ENCODE measurements at places on chromosomes 1 and 21.

GRCh38 chr21:45558044-45558721 lies 15.9 kb upstream of the SLC19A1 start:
- no peak for DNase-seq

- no peak for DNase-seq
These were observed 19.0 kb upstream of the DOCK7 start for GRCh38 chr1:62706985-62707743.

DNA sequence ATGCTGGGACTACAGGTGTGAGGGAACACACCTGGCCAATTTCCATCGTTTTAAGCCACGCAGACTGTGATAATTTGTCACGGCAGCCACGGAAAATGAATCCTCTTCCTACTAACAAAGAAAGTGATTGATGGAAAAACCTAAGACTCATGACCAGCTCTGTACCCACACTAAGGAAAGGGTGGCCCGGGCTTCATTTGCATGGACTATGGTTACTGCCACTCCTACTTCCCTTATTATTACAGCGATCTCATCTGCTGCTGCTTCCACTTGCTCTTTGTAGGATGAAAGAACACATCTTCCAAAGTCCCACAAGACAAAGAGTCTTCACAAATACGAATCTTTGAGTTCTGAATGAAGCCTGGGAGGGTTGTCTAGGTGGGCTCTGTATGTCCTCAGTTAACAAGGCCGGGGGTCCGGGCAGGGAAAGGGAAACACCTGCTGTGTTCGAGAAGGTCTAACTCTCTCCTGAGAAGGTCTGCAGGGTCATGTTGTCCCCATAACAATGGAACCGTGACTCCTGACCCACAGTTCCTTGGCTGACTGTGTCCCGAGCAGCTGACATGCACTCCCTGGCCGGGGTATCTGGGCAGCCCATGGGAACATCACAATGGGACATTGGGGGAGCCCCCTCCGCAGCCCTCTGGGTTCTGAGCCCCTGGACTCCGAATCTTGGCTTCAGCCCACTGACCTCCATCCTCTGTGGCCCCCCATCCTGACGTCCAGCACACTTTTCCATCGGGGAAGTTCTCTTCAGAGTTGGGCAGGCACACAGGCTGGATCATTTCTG lies 13.3 kb upstream of the TFF1 start:
- no peak for DNase-seq

GRCh38 chr1:19936061-19936750 lies 12.8 kb upstream of the PLA2G2E start:
- no peak for DNase-seq

GRCh38 chr1:160344241-160344640 lies 1.1 kb downstream of the NCSTN start:
- no peak for DNase-seq

GRCh38 chr1:238153939-238154338 lies 263.2 kb upstream of the ZP4 start:
- no peak for DNase-seq

DNA sequence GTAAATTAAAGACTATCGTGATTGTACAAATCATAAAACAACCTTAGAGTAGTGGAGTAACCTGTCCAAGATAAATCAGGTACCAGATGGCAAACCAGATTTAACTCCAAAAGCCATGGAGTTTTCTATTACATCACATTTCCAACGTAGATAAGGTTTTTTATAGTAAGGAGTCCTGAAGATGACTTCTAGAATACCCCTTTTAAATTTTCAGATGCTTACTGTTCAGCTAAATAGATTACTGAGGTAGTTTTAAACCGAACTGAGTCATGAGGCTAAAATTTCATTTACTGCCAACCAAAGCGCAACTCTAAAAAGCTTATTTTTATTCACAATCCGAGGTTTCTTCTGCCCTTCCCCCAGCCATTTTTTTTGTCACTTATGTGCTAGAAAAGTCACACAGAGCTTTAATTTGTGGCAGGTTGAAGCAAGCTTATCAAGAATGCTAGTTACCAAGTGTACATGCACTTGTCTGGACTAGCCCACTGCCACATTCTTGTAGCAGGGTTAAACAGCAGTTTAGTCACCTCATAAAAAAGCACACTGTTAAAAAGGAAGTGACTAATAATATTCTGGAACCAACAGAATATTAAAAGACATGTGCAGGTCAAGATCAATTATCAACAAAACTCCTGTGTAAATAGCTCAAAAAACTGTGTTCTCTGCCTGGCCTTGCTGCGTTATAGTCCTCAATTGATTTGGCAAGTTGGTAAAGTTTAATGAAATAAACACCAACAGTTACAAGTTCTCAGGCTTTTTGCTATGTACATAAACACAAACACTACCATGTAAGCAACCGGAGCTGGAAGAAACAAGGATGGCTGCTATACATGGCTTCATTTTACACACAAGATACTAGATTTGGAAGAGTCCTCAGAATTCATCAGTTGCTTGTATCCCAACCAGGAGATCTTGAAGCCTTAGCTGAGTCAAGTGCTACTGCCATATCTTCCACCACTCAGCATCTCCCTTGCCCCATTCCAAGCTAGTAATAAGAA lies 180.3 kb upstream of the DMRTA2 start:
- no peak for DNase-seq

GRCh38 chr1:98314601-98315000 lies 346.9 kb upstream of the SNX7 start:
- DNase-seq = no peak

GRCh38 chr1:206506405-206507283 lies 687 bp upstream of the RASSF5 start:
- no peak for DNase-seq

DNA sequence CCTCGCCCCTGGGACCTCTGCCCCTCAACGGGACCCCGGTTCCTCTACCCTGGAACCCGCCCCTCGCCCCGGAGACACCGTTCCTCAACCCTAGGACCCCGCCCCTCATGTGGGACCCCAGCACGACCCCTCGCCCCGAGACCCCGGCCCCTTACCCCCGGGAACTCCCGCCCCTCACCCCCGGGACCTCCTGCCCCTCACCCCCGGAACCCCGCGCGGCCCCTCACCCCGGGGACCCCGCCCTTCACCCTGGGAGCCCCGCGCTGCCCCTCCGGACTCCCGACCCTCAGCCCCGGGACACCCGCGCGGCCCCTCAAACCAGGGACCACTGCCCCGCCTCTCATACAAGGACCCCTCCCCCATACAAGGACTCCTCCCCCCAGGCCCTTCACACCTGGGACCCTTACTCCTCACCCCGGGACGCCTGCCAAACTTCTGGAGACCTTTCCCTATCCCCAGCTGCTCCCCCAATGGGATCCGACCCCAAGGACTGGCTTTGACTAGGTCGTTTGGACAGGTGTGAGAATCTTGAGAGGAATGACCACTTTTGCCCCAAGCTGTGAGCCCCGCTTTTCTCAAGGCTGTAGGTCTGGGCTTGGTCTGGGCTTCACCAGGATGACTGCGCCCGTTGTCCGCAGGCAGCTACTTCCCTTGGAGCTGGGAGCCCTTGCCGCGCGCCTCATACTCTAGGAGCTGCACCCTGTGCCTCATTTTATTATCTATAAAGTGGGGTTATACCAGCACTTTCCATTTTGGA lies 843 bp downstream of the DIP2A start:
- no peak for DNase-seq

DNA sequence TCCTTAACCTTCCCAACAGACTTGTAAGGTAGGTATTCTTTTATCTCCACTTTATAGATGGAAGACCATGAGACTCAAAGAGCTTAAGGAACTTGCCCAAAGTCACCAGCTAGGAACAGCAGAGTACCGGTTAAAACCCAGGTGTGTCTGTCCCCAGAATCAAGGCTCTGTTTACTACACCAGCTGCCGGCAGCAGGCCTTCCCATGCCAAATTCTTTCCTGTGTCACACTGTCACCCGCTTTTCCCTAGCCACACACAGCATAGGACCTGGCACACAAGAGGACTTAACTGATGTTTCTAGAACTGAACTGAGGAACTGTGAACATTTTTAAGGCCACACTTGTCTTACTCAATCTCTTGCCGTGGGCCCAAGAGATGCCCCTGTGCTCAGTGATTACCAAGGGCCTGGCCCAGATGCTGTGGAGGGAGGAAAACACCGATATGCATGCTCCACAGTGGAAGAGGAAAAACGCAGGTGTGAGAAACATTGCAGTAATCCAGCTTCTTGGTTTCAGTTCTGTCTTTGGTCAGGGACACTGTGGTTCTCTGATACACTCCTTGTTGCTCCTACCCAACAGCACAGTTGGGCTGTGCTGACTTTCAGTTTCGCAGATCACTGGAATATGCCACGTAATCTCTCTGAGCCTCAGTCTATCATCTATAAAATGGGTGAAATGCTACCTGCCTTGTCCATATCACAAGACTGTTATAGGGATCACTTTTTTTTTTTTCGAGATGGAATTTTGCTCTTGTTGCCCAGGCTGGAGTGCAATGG lies 13.9 kb upstream of the LY9 start:
- no peak for DNase-seq

- DNase-seq = no peak
These were observed 11.2 kb downstream of the ALX3 start for GRCh38 chr1:110059133-110059863.

DNA sequence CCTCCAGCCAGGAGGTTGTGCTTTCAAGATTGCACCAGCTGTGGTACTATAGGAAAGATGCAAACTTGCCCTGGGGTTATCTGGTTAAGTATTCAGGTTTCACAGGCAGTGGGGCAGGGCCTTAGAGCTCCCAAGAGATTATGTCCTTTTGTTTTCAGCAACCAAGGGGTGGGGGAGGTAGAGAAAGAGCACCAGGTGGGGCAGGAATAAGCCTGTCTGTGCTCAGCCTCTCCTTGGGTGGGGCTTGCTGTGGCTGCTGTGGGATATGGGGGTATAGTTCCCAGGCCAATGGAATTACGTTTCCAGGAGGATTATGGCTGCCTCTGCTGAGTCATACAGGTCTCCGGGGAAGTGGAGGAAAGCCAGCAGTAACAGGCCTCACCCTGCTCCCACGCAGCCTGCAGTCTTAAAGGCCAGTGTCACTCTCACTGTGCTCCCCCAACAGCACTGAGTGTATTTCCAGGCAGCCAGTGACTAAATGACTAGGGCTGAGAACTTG lies 508.6 kb downstream of the RWDD3 start:
- DNase-seq = no peak

GRCh38 chr1:110094931-110095654 lies 17.1 kb upstream of the UBL4B start:
- DNase-seq = no peak

GRCh38 chr1:156693848-156694689 lies 11.3 kb downstream of the CRABP2 start:
- DNase-seq = no peak

DNA sequence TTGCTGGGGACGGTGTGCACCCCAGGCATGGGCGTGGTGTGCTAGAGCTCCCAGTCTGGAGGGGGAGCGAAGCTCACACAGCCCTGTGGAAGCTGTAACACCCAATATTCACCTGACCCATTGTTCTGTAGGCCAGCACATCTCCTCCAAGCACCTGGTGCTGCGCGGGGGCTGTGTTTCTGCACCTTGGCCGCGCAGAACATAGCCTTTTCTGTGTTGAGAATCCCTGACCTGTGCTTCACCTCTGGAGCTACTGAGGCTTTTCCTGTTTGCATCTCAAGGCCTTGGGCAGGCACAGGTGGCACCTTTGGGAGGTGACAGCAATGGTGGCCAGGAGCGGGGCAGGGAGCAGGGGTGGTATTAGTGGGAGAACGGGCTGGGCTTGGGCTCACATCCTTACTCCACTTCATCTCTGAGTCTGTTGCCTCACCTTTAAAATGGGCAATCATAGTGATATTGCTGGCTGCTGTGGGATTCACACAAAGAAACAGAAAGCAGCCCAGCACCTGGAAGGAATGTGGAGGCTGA lies 343.9 kb upstream of the AJAP1 start:
- DNase-seq = no peak

DNA sequence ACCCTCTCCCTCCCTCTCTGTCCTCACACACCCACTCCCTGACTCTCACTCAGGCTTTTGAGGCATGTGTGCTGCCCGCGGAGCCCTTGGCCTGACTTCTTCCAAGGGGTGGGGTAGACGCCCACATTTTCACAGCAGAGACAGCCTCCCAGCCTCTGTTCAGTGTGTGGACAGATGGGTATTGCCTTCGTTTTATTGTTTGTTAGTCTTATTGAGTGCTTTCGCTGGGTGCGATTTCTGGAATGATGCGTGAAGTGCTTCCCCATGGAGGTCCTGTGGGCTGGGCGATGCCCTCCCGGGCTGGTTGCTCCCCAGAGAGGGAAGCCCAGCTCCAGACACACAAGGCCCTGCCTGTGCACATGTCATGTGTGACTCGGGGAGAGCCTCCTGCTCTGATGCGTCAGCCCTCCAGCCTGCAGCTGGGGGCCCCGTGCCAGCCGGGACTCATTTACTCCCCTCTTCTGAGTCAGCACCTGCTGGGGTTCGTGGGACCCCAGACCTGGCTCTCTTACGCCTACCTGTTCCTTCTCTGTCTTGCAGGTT lies 14.7 kb downstream of the PDXK start:
- DNase-seq = no peak

- DNase-seq = no peak
These were observed 78.8 kb upstream of the ABCD3 start for GRCh38 chr1:94339206-94339927.

- DNase-seq = no peak
These were observed 628 bp upstream of the PLEKHM2 start for GRCh38 chr1:15683345-15684039.

DNA sequence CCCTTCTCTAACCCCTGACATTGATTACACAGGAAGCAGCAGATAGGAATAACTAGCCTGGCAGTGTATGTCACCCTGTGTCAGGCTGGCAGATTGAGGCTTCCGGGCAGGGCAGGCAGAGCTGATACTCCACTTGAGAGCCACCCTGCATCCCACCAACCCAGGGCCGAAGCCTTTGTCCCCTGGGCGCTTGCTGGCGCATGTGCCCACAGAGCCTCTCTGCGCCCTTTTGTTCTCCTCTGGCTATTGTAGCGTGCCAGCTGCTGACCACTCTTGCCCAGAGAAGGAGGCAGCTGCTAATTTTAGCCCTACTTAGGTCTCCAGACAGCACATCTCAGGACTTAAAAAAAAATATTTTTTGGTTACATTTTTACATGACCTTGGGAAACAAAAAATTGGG lies 304.9 kb downstream of the HHAT start:
- no peak for DNase-seq

DNA sequence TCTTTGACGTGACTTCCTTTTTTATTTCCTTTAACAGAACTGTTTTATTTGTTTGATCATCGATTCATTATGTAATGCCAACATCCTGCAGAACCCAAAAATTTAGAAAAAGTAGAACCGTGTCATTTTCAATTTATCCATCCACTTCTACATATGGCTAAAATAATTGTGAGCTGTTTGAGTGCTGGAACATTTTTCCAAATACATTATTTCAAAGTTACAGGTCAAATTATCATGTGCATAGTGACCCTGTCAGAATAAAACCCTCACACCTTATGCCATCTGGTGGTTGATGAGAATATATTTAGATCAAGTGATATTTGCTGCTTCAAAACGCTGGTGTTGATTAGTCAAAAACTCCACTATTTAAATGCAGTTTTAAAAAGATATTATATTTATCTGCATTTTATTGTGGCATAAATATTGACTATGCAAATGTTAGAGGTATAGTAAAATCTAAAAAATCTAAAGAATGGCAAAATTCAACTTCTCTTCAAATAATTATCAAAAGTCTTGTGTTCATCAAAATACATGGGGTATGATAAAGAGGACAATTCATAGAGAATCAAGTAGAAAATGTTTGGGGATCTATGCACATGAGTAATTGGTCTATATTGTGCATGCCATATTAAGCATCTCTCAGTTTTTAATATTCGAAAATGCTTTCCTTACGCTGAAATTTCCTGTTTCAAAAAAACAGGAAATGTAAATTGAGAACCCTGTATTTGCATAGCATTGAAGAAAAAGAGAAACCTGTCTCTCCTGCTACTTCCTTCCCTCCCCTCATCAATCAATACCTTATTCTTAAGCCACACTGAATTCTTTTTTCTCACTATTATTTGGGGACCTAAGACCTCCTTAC lies 39.7 kb downstream of the UBE2U start:
- DNase-seq = no peak
